ENCODE measurements at places on chromosomes 4 and X.
A peak's percentile ranks its signal among the peaks of the same experiment; 100 is the strongest.

GRCh38 chrX:123960956-123961267, 594 bp upstream of the STAG2 start:
- DNase-seq: no peak

DNA sequence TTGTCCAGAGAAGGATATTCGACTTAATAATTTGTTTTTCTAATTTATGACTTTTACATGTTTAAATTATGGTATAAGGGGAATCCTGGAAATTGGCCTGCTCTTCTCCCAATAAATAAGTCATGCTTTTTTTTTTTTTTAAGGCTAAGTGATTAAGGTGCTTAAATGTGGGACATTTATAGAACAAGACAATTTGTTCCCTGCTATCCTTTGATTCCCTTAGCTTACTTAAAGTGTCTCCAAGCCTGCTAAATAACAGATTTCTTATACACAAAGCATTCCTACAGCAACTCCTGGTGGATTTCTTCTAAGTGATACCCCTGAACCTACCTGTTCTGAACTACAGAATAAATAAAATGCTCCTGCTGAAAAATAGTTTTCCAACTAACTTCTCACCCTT, 233.0 kb upstream of the UGT8 start:
- DNase-seq: no peak

DNA sequence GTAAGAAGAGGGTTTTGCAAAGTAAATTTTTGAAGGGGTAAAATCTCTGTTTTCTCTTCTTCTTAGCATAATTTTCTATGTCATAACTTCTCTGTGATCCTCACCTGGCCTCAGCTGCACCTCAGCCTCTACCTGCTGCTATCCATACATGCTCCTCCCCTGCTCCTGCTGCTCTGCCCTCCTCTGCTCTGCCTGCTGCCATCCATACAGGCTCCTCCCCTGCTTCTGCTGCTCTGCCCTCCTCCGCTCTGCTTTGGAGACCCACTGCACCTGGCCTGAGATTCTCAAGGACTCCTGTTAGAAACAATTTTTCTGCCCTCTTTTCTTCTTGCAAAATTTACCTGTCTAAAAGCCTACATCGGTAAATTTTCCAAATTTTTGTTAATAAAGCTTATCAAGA, 388.6 kb upstream of the PITX2 start:
- no peak for DNase-seq

DNA sequence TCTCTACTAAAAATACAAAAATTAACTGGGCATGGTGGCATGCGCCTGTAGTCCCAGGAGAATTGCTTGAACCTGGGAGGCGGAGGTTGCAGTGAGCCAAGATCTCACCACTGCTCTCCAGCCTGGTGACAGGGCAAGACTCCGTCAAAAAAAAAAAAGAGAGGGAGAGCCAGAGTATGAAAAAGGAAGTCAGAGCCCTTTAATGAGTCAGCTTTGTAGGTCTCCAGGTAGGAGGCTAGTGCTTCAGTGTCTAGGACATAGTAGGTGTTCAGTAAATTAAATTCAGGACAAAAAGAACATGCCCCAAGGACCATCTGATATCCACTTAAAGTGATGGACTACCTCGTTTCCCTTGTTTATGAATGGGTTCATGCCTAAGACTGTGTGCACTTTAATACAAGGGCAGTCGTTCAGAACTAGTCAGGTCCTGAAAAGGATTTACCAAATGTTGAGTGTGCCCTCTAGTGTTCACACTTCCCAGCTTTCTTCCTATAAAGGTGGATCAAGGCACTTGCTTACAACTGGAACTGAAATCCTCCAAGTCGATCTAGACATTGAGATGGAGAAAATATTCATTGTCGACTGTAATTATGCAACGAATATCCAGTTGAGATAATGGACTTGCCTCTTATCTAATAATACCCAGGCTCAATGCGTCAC, 29.0 kb downstream of the F9 start:
- DNase-seq: no peak

GRCh38 chr4:140353786-140354185, 19.7 kb upstream of the SCOC start:
- DNase-seq: no peak

GRCh38 chr4:182147391-182147790, 95.8 kb upstream of the TENM3 start:
- DNase-seq: no peak

DNA sequence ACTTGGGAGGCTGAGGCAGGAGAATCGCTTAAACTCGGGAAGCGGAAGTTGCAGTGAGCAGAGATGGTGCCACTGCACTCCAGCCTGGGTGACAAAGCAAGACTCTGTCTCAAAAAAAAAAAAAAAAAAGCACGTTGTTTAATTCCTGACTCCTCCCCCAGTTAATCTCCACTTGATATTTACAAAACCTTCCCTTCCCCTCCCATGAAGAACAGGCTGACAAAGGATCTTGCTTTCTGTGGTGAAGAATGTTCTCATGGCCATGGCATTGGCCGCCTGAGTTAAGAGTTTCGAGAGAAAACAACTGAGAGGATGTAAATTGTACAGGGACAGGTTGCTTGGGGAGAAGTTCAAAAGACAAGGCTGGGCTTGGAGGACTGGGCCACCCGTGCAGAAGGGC, 168.2 kb upstream of the BCOR start:
- DNase-seq: no peak

GRCh38 chr4:96016634-96017299, 176.9 kb downstream of the PDHA2 start:
- no peak for DNase-seq

GRCh38 chr4:53050361-53050774, 188.3 kb downstream of the RASL11B start:
- DNase-seq: no peak

- no peak for DNase-seq
Measured at GRCh38 chr4:2286904-2287593, 25.1 kb upstream of the MXD4 start.

DNA sequence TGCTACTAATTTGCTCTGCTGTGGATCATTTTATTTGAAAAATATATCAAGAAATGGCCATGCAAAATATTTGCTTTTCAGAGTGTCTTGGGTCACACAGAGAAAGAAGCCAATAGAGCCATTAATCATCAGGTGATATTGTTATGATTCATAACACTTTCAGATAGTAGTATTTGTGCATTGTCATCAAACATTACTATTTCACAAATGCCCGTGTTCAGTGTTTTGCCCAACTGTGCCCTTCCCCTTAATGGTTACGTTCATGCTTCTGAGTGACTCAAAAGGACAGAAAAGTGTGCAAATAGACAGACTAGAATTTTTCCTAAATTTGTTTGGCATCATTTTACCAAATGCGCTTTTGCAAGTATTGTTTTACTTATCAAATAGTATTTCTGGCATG, 46.5 kb downstream of the PHOX2B start:
- no peak for DNase-seq

- no peak for DNase-seq
Measured at GRCh38 chrX:97622111-97622510, 738.4 kb downstream of the RPA4 start.

DNA sequence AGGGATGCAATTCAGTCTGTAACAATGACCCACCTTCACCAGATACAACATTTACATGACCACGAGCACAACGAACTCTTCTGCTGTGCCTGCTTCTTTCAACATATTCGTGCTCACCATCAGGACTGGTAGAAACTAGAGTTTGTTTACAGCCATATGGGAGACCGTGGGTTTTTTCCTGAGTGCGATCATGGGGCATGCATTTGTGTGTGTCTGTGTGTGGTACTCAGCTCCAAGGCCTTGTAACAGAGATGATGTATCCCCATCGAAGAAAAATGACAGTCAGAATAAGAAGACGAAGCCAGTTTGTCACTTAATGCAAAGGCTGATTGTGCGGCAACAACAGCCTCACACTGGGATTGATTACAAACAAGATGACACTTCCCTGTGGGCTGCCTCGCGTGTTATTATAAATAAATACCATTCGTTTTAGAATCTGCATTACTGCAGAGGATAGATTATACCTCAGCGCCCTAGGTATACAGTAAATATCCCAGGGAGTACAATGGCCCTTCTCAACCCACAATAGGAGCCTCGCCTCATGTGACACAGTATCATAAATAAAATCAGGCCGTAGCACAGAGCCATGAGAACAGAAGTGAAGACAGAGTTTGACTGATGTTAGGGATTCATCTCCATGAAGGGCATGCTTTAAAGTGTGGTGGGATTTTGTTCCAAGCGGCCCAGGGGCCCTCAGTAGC, 97.3 kb upstream of the NOCT start:
- no peak for DNase-seq

DNA sequence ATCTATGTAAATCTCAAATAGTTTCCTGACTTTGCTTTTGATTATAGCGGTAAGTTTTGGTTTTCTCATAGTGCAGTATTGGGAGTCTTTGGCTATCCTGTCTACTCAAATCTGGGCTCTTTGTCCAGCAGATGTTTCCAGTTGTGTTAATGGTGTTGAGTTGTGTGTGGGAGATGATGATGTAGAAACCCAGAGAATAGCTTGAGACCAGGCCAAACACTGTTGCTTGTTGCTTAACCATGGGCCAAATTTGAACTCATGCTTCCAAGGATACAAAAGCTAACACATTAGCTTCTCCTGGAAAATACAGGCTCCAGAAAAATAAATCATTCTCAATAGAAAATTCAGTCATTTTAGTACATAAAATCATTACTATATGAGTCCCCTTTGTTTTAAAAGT, 82.6 kb upstream of the GYPA start:
- DNase-seq: no peak

- DNase-seq: no peak
Measured at GRCh38 chr4:77843628-77844027, 19.0 kb upstream of the MRPL1 start.

DNA sequence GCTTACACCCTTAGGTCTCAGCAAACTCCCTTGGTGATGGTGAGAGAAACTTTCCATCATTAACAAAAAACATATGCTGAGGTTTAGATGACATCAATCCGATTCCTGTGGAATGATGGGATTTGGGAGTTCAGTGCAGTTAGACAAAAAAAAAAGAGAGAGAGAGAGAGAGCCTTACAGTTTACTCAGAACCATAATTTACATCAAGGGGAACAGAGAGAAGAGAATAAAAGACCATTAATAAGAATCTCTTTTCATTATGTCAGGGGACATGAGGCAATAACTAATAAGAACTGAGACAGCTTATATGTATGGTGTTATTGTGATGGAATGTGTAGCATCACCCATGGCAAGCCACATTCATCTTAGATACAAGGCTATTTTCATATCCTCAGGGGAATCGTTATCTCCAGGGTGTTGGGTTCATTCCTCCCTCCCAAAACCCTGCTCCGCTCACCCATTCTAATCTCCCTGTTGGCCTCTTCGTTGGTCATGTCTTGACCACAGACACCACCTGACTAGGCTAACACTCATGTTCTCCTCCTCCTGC, 175.7 kb upstream of the MXRA5 start:
- DNase-seq: no peak

DNA sequence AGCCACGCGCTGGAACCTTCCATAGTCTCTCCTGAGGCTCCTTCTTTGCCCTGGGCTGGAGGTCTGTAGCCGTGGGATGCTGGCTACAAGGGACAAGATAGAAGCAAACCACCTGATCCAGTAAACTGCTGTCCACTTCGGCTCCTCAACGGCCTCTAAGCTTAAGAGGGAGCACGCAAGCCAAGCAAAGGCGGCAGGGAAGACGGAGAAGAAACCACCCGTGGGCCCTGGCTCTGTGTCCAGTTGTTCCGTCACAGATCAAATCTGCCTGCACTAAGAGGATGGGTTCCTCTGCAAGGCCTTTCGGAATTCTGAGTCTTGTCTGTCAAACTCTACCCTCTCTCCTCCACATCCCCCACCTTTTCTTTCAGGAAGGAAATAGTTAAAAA, 401 bp upstream of the EDNRA start:
- DNase-seq: no peak

DNA sequence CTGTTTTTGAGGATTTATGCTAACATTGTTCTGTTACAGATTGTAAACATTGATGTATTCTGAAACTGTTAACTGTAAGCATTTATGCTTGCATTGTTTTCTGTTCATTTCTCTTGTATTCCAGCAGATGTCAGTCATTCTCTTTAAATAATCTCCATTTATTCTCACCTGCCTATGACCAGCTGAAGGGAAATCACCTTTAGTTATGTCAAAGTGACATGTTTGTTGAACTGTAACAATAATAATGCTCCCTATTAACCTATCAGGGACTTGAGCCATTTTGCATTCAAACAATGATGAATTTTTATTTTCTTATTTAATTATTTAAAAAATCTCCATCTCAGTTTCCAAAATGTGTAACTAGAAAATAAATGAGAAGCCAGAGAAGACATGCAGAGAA, 58.0 kb downstream of the SPCS3 start:
- no peak for DNase-seq

- no peak for DNase-seq
Measured at GRCh38 chr4:6731780-6732179, 15.8 kb downstream of the BLOC1S4 start.

DNA sequence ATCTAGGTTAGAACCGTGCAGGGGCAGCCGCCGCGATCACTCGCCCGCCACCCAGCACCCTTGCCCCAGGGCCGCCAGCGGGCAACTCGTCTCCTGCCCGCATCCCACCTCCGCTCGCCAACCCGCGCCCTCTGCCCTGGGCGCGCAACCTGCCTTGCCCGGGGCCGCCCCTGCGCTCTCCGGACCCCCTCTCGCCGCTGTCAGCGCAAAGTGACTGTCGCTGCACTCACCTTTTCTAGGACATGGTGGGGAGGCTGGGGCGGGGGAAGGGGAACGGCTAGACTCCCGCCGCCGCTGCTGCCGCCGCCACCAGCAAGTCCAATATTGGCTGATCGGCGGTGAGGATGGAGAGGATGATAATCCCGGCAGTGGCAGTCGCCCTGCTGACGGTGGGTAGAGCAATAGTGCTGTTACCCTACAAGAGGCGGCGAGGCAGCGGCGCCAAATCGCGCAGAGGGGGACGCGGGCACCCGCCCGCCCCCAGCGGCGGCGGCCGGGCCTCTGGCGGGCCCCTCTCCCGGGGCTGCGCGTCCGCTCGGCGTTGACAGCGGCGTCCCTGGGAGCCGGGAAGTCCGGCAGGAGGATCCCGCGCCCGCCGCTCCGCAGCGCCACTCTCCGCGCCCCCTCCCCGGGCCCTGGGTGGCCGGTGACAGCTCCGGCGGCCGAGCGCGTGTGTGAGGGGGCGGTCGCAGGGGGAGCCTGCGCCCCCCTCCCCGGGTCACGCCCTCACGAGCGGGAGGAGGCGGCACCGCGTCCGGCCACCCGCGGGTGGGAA, 2.3 kb upstream of the NR3C2 start:
- peak; percentile 56 for DNase-seq

GRCh38 chr4:89212666-89213381, 94.8 kb downstream of the GPRIN3 start:
- no peak for DNase-seq

DNA sequence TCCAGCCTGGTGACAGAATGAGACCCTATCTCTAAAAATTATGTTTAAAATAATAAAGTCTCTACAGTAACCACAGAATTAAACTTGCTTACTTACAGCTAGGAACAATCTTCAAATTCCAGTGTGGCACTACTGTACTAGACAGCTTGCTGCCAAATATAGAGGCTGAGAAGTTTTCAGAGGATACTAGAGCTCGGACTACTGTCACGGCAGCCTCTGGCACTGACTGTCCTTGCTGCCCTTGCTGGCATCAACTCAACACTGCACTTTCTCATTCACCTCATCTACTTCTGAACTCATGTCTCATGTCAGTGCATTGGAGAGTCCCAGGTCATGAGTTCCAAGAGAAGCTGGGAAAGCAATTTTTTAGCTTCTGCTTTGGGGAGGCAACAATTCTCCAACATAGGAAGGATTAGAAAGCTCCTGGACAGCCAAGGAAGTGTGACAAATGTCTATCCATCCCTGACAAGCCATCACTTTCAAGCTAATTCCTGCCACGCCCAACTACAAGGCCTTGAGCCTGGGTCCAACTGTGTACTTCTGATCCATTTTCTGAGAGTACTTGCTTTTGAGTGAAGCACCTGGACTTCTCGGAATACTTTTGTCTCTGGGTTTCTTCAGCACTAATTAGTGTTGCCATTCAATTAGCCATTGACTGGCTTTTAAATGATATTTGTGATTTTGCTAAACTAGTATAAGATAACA, 98.6 kb upstream of the NR3C2 start:
- DNase-seq: no peak

All from activated naive CD4-positive, alpha-beta T cell (primary cell).